T-helper 9 cell (primary cell): ENCODE measurements at places on chromosomes 13 and 19.

DNA sequence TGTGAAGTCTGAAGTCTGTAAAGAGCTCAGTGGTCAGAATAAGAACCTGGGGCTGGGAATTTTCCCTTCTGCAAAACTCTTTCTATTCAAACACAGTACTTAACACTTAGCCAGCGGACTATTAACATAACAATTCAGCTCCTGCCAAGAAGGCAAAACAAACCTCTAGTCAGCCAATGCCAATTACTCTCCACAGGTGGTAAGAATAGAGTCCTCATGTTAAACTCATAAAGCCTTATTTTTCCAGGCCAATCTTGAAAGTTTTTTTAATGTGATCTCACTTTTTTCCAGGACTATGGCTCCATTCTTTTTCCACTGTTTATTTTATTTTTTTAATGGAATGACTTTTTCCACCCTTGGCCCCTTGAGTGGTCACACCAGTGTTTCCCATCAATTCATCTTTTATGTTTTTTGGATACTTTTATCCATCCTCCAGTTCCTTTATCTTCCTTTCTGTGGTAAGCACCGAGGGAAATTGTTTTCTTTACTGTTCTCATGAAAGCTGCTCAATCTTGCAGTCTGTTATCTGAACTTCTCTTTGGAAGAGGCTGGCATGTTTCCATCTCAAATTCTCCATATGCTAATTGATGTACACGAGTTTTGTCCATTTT lies 217.3 kb downstream of the LHFPL6 start:
- DNase-seq = no peak

- no peak for DNase-seq
Measured at GRCh38 chr19:12840091-12841079, 2.1 kb downstream of the MAST1 start.

GRCh38 chr13:91722267-91722884 lies 324.0 kb downstream of the GPC5 start:
- DNase-seq = no peak

DNA sequence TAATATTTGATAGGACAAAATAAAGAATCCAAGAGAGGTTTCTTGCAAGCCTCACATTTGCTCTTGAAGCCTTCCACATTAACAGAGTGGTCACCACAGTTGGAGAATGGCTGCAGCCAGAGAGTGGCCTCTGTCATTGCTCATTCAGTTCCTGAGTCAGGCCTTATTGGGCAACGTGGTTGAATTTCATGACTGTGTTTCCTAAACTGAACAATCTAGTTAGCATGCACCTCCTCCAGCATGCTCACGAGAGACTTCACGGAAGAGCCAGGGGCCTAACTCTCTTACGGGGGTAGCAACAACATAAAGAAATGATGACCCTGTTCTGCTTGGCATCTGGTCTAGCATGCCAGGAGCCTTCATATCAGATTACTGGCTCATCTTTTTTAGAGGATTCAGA lies 9.6 kb upstream of the UBL3 start:
- DNase-seq = no peak

DNA sequence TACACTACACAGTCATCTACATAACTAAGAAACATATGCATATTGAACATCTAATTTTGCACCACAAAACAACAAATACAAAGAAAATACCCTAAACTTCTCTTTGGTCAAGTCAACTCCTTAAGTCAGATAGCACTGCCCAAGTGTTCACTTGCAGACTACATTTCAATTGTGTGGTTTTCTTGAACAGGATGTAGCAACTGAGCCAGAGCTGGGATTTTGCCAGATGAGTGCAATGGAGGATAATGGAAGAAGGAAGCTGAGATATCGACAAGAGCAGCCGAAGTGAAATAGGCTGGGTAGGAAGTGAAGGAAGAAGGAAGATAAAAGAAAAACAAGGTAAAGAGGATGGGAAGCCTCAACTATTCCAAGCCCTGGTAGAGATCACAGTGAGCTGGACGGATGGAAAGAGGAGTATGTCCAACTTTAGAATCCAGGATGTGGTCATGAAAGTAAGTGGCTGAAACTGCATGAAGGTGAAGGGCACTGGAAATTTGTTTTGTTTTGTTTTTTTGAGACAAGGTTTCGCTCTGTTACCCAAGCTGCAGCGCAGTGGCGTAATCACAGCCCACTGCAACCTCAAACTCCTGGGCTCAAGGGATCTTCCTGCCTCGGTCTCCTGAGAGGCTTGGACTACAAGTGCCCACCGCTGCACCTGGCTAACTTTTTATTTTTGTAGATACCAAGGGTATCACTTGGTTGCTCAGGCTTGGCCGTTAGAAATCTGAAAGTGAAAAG lies 15.0 kb downstream of the NUFIP1 start:
- DNase-seq = no peak

DNA sequence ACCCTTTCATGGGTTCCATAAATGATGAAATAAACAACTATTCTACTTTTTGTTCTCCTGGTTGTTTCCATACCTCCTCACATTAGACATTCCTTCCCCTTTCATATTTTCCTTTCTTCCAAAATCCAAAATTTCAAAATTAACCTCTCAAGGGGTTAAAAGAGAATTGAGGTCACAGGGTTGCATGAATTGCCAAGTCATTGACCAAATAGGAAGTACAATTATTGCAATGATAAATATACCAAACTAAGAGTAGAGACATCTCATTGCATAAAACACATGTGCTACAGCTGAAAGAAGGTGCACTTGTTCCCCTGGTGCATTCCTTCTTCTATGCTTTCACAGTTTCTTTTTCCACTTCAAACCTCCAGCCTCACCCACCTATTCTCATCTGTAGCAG lies 136.1 kb downstream of the KCTD12 start:
- DNase-seq = no peak

DNA sequence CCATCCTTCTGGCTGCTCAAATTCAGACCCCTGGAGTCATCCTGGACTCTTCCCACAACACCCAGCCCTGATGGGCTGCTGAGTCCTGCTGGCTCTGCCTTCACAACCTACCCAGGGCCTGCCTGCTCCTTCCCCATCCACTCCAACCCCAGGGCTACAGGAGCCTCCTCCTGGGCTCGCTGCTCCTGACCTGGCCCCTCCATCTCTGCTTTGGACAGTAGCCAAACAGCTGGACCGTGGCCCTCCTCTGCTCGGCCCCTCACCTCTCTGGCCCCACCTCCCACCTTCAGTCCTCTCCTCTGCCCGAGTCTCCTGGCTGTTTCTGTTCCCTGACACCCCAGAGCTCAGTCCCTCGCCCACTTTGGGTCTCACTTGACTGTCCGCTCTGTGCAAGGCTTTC lies 66.7 kb downstream of the CEBPG start:
- DNase-seq = no peak

DNA sequence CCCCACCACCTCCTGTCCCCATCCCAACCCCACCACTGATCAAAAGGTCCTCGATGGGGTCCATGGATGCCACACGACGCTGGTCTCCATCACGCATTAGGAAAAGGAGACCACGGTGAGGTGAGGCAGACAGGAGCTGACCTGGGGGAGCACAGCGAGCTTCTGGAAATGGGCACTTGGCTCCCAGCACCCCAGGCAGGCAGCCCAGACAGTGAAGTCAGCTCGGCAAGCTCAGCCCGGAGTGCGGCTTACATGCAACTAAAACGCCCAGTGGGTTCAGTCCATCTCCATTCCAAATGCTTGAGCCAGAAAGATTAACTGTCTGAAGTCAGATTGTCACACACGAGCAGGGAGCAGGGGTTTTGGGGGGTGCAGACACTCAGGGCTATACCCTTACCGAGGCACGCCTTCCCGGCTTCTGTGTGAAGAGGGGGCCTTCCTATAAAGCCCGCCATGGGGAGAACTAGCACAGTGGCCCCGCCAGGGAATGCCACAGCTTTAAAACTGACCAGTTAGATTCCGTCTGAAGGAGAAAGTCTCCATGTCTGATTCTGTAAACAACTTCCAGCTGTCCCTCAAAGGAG lies 79.4 kb downstream of the SPACA7 start:
- DNase-seq = no peak

DNA sequence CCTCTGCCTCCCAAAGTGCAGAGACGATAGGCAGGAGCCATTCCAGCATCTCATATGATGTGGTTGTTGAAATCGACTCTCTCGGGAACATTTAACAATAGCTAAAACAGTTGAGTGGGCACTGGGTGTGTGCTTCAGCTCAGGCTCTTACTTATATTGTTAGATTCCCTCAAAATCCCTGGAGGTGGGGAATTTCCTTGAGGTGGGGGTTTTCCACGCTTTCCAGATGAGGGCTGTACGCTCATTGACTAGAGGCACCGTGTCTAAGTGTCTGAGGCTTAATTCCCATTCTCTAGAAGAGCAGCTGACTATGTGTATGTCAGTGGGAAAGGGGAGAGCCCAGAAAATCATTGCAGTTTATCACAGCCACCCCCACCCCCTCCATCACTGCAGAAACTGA lies 10.8 kb upstream of the GRAMD1A start:
- DNase-seq = no peak

GRCh38 chr13:110322126-110322827 lies 15.2 kb downstream of the COL4A2 start:
- no peak for DNase-seq

DNA sequence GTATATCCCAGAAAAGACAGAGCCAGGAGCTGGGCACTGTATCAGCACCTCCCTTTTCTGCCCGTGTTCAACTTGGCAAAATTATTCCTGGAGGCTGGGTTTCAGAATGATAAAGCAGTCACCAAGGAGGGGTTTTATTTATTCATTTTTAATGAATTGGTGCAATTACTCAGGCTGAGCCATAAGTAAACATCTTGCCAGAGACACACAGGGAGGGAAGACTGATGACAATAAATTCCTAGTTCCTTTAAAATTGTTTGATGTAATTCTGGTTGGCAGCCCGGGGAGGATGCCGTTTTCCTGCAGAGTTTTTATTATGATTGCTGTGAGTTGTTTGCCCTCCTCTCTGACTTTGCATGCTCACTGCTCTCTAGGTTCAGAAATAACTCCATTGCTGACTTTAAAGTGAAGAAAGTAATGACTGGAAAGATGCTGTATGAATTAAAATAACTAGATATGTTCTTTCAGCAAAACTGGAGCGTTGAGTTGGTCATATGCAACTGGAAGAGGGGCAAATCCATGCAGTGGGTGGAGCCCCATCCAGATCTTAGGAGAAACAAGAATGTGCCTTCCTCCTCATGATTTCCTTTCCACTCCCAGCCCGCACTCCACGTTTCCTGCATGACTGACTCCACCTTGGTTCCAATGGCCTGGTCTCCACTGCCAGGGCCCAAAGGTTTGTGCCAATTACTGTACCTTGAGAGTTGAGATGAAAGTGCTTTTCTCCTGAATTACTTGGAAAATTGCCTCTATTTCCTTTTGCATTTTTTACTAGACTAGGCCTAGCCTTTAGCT lies 182.1 kb downstream of the RFC3 start:
- DNase-seq = no peak
